CD4-positive, alpha-beta T cell treated with Interleukin-12 subunit alpha and Interleukin-12 subunit beta, for 1 hour (primary cell): ENCODE measurements at places on chromosomes 6 and 20.

GRCh38 chr20:63456429-63457284, 15.8 kb downstream of the KCNQ2 start:
- DNase-seq, result no peak

- DNase-seq, result no peak
Measured at GRCh38 chr6:150267686-150268561, 100.9 kb upstream of the IYD start.

- no peak for DNase-seq
Measured at GRCh38 chr20:42276718-42277602, 658.8 kb upstream of the CHD6 start.

DNA sequence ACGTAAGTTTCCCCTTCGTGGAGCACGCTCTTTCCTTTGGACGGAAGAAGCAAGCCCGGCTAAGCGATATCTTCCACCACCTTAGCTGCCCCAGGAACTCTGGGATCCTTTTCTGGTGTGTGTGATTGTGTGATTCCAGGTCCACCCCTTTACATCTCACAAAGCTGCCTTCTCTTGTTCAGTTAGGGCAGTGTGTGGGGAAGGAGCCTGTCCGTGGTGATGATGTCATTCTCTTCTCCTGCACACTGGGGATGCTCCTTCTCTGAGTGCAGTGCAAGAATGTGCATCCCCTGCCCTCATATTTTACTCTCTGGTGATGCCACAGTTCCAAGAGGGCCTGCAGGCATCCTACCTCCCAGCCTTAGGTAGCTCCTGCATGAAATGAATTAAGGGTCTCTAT, 30.3 kb downstream of the BNIP5 start:
- DNase-seq, result no peak

DNA sequence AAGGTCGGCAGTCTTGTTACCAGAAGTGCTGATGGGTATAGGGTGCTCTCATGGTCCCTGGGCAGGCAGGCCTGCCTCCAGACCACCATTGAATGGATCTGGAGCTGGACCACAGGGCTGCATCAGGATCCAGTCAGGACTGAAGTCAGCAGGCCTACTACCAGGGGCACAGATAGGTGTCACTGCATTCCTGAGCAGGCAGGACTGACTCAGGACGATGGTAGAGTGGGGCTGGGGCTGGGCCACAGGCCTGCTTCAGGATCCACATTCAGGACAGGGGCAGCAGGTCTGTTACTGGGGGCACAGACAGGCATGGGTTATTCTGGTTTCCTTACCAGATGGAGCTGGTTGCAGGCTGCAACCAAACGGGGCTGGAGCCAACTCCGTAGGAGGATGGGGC, 51.4 kb upstream of the MAP3K4 start:
- DNase-seq, result no peak

DNA sequence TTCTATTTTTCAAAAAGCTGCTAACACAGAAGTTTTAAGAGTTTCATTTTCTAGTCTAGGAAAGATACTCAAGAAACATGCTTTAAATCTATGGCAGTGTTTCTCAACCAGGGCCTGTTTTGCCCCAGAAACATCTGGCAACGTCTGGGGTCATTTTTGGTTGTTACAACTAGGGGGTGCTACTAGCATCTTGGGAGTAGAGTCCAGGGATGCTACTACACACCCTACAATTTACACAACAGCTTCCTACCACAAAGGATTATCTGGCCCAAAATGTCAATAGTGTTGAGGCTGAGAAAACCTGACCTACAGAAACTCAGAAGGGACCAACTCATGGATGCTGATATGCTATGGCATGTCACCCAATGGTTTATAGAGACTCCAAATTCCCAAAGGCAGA, 24.4 kb downstream of the SERAC1 start:
- no peak for DNase-seq

- DNase-seq, result peak; percentile 62
Measured at GRCh38 chr20:32249030-32249738, 28.3 kb upstream of the KIF3B start.

DNA sequence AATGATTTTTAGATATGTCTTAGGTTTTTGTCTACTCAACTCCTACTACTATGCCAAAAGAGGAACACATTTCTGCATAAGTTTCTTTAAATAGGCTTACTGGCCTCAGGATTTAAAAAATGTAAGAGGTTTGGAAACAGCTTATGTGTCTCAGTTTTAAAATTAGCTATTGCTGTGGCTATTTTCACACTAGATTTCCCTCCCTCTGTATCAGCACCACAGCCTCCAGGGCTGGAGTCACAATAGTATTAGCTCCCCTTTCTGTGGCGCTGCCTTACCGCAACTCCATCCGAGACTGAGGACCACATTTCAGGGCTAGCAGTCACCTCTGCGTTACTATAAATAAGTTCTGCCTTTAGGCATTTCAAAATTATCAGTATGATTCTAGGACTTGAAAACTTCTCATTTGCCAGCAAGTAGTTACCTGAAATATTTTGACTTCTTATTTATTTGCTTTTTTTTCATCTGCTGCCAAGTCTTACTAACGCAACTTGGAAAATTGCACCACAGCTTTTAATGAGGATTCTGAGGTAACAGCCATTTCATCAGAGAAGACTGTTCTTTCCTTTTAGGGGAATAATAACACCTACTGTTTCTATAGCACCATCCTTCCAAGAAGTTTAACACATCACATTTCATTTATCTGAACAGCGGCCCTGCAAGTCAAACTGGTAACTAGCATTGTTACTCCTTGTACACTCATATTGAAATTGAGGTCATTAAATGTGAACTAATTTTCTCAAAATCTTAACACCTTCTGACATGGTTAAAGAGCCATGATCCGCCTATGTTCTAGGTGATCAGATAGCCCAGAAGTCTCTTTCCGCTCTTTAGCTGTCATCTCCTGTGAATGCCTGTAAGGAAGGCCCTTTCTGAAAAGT, 105.9 kb downstream of the GJA10 start:
- no peak for DNase-seq

DNA sequence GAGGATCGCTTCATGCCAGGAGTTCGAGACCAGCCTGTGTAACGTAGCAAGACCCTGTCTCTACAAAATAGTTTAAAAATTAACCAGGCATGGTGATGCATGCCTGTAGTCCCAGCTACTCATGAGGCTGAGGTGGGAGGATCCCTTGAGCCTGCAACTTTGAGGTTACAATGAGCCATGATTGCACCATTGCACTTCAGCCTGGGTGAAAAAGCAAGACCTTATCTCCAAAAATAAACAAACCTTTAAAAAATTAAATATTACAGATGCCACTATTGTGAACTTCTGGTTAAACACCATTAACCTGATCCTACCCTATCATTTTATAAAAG, 116.8 kb downstream of the ARHGAP18 start:
- DNase-seq, result no peak

- no peak for DNase-seq
Measured at GRCh38 chr20:23043376-23043775, 6.1 kb downstream of the THBD start.

DNA sequence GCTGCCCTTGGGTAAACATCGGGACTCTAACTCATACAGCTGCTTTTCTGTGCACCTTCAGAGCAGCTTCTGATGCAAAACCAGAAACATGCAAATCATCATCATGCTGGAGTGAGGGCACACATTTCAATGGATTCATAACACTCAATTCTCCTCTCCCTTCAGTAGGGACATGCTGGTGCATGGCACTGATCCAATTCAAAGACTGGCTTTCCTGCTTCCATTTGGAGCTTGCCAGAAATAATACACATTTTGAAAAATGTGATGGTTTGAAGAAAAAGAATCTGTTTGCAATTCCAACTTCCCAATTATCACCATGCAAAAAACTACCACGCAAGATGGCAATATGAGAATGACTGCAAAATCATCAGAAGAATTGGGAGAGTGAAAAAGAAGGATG, 65.2 kb upstream of the PDE10A start:
- DNase-seq, result no peak

DNA sequence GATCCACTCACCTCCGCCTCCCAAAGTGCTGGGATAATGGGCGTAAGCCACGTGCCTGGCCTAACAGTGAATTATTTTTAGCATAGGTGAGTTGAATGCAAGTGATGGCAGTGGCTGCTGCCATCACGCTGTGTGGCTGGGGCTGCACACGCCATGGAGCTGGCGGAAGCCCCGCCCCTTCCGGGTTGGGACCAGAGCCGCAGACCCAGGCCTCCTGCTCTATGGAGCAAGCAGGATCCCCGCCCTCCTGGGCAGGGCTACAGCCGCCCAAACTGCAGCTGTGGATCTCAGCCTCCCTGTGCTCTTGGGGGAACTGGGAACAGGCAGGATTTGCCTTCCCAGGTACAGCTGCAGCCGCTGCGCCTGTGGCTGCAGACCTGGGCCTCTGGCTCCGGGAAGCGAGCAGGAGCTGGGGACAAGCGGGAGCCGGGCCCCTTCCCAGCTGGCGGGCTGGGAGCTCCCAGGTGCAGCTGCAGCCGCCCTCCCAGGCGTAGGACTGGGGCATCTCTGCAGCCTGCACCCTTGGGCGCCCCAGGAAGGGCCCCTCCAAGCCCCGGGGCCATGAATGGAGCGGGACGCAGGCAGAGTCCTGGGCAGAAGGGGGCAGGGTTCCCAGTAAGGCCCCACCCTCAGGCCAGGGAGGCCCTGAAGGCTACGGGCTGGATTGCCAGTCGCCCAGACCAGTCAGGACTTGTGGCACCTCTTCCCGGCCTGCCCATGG, 30.9 kb upstream of the SLA2 start:
- DNase-seq, result no peak

GRCh38 chr20:44692932-44693480, 22.2 kb upstream of the CCN5 start:
- DNase-seq, result no peak

DNA sequence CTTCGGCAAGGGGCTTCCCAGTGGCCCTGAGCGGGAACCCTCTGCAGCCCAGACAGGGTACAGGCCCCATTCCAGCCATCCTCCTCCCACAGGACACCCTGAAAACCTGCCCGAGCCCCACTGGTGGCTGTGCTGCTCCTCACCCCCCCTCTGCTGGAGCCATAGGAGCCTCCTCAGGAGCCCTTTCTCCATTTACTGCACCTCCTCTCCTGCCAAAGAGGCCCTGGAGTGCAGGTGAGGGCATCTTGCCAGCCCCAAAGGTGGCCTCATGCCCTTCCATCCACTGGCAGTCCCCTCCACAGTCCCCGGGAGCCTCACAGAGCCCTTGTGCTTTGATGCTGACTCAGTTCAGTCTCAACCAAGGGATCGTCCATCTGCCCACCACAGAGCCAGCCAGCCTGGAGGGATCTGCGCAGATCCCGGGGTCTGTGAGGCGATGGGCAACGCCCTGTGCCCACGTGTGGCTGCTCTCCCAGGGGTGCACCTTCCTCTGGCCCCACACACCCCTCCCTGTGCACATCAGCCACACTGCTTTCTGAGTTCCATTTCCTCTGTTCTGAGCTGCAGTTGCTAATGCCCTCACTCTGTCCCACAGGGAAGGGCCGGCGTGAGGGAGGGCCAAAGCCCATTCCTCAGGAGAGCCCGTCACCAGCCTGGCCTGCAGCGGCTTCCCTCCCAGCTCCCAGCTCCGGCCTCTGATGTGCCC, 228.5 kb downstream of the DLL1 start:
- no peak for DNase-seq
